NCI-H1092 (cell line): ENCODE measurements at places on chromosomes 12 and 14.

DNA sequence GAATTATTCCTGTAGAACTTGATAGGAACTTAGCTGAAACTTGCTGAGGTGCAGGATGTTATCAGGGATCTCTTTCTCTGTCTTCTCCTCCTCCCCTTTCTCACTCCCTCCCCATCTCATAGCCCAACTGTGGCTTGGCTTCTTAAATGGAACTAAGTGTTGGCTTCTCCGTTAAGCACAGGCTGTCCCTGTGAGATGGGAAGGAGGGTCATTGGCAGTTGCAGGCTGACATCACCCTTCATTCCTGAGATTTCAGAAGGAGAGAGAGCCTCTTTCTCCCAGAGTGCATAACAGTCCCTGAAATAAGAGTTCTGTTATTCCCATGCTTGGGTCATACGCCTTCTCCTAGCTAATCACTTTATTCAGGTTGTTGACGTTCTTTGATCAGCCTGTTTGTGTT is 162.0 kb downstream of the UNC79 start:
- no peak for DNase-seq

GRCh38 chr12:132157733-132158409 is 13.6 kb downstream of the NOC4L start:
- no peak for DNase-seq

DNA sequence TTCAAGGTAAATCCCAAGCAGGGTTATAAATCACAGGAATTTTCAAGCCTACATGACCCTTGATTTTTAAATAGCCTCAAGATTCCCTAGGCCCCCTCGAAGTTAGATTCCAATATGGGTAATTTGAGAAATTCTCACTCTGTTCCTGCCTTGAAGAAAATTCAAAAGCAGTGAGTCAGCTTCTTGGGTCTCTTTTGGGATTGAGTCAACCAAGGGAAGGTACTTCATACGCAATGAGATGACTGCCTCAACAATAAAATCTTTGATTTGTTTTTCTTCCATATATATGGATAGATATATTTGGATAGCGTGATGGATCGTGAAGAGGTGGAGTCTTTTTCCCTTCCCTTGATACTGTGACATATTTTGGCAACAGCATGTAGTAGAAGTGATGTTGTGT is 180.4 kb upstream of the ATP2B1 start:
- DNase-seq, result no peak

DNA sequence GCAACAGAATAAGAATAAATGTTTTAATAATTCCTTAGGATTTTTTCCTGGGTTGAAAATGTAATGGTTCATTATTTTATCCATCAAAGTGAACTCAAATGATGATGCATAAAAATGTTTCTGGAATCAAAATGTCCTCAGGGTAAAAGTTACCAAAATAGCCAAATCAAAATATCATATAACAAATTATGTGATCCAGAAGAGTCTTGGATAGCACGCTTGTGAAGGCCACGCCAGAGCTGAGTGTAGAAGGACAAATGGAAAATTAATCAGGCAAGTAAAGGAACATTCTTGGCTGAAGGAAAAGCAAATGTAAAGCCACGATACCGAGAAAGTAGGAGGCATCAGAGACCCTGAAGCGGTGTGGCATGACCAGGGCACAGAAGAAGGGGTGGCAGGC is 169.2 kb downstream of the CAPZA3 start:
- no peak for DNase-seq

- DNase-seq, result no peak
Observed at GRCh38 chr12:102408487-102409297, 71.7 kb downstream of the IGF1 start.

DNA sequence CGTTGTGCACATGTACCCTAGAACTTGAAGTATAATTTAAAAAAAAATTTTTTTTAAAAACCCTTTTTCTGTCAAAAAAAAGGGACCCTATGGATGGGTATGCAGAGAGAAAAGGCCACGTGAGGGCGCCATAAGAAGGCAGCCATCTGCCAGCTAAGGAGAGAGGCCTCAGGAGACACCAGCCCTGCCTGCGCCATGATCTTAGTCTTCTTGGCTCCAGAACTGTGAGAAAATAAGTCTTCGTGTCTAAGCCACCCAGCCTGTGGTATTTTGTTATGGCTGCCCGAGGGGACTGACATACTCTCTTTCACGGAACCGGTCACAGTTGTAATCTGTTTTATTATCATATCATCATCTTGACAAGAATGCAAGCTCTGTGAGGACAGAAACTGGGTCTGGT is 174.8 kb downstream of the EFCAB11 start:
- no peak for DNase-seq

GRCh38 chr12:4114986-4115385 is 158.6 kb upstream of the CCND2 start:
- DNase-seq, result no peak

- no peak for DNase-seq
Observed at GRCh38 chr12:16229676-16230075, 47.8 kb downstream of the SLC15A5 start.

DNA sequence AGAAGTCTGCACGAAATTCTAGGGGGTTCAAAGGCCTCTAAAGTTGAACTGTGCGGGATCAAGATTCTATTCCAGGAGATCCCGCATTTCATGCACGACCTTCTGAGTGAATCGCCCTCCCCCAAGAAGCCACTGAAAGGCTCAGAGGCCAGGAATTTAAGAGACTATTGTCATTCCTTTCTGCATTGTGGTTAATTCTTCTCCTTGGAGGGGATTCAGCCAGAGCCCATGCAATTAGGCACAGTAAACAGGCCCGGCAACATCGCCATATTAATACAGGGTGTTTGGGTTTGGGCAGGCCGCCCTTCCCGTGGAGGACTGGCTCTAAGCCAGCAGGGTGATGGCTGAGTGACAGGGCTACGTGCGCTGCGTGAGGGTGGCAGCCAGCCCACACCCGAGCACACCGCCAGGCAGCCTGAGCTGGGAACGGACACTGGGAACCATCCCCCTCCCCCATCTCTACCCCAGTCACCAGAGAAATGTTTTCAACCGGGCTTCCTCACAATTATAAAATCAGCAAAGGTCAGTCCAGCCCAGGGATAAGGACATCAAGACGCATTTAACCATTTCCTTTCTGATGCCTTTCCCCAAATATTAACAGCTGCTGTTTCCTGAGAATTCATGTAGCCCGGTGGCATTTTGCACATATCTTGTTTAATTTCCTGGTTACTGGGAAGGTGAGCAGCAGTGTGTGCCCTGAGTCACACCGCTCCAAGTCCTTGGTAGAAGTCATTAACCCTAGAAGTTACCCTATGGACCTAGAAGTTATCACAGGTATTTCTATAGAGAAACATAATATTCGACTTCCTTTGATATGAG is 12.5 kb downstream of the EGLN3 start:
- DNase-seq, result peak; percentile 63

DNA sequence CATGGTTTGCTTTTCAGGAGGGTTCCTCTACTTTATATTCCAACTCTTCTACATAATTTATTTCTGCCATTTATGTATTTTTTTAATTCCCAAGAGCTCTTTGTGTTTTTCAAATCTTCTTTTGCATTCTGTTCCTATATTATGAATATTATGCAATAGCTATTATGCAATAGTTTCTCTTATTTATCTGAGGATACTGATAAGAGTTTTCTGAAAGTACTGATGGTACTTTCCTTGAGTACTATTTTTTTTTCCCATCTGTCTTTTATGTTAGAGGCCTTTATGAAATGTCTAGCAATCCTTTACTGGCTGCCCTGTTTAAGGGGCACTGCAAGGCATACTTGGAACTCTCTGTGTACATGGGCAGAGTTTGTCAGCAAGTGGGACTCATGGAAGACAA is 93.4 kb downstream of the SLC41A2 start:
- no peak for DNase-seq

GRCh38 chr12:98998697-98999299 is 353.7 kb downstream of the APAF1 start:
- DNase-seq, result peak; percentile 1

- DNase-seq, result no peak
Observed at GRCh38 chr12:4482936-4483335, 37.3 kb upstream of the FGF6 start.

GRCh38 chr12:68428211-68428610 is 96.0 kb upstream of the MDM1 start:
- no peak for DNase-seq

- DNase-seq, result no peak
Observed at GRCh38 chr14:30482276-30482675, 76.7 kb upstream of the G2E3 start.

- no peak for DNase-seq
Observed at GRCh38 chr12:89494411-89495231, 30.0 kb downstream of the GALNT4 start.

GRCh38 chr14:66982247-66982646 is 207.0 kb upstream of the GARIN2 start:
- DNase-seq, result no peak
